ENCODE measurements at places on chromosomes 11 and 22. TPM values are rescaled to one million over a fixed set of nuclear protein-coding genes. Genes with fewer than 3 reads are reported as not detected.
A peak's percentile ranks its signal among the peaks of the same experiment; 100 is the strongest.

DNA sequence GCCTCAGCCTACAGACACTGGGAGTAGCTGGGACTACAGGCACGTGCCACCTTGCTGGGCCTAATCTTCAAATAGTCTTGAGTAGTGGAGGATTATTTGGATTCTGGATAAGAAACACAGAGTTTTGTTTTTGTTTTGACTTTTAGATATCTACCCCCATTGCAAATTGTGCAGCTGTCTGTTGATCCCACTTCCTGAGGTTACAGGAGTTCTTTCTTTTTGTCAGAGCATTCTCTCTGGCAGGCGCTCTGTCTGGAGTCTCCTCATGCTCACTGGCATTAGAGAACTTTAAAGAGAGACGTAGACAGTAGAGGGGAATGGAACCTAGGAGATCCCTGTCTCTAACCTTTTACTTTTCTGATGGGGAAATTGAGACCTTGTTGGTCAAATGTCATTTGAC is 7.8 kb upstream of the ADAMTS8 start:
- no peak for DNase-seq

The KIAA1671 gene
- polyA plus RNA-seq: 5.0 TPM

DNA sequence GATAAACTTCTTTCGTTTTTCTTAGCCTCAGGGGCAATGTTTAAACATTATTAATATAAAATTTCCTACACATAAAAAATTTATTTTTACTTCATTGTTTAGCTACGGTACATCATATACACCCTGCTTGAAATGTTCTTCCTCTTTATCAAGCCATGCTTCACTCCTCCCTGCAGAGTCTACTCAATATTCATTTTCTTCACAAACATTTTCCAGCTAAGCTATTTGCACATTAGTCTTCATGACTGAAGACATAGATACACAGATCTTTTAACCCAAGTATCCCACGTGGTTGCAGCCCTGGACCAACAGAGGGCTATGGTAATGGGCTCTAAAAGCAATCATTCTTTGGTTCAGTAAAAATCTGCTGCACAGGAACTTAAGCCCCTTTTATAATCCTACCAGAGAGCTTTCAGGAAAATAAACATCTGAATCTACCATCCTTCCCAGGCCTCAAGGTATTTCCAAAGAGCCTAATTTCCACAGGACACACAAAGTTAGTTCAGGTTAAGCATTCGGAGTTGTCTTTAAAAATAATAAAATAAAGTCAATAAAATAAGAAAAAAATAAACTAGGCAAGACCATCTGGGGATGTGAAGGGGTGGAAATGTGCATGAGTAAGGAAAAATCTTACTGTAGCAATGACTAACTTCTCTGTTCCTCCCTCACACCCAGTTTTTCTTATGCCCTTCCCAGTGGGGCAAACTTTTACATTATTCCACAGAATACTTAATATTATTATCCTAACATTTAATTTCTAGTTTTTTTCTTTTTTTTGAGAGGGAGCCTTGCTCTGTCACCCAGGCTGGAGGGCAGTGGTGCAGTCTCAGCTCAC is 21.6 kb upstream of the OR6X1 start:
- DNase-seq: no peak

- DNase-seq: no peak
Observed at GRCh38 chr22:31637891-31638618, 24.0 kb downstream of the PISD start.

DNA sequence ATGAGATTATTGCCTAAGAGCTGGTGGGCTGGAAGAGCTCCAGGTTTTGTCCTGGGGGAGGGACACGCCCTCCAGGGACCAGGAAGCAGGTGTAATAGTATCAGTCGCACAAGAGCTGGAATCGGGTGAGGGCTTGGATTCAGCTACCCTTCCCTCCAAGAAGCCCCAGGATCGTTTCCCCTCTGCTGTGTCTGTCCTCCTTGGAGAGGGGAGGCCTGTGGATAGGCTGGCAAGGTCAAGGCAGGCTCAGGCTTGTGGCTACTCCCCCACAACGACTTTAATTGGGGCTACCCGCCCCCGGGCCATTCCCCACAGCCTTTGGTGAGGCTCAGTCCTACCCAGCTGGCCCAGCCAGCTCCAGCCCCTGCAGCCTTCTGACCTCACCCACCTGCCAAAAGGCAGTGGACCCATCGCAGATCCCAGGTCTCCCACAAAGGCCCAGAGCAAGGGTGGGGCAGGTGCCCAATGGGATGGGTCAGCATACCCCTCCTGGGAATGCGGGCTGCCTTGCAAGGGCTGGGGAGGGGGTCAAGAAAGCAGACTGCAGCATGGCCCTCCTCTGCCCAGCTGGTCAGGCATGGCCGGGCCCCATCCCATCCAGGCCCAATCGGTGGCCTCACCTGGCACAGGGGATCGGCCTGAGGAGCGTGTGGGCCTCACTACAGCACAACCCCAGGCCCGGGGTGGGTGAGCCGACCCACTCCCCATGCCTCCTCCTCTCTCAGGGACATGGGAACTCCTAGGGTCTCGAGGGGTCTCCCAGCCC is 1.0 kb downstream of the CTSD start:
- peak; percentile 54 for DNase-seq

GRCh38 chr11:29914203-29914930 is 102.5 kb downstream of the KCNA4 start:
- no peak for DNase-seq

DNA sequence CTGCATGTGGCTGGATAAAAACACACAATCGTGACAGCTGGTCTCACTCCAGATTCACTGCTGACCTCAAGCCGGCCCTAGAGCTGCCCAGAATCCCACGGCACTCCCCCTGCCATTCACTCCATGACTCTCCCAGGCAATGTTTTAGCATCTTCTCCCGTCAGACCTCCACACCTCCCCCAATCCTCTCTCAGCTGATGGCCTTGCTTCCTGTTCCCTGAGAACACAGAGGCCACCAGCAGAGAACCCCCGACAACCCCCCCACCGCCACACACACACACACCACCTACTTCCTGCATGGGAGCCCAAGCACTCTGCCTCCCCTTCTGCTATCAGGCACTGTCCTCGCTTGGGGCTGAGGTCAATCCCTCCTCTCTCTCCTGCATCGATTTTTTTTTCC is 9.3 kb downstream of the TNKS1BP1 start:
- DNase-seq: no peak

The VPREB3 gene
- polyA plus RNA-seq: 0.61 TPM

The HBB gene
- not detected for polyA plus RNA-seq

GRCh38 chr11:101955701-101956100 is 39.4 kb upstream of the ANGPTL5 start:
- no peak for DNase-seq

DNA sequence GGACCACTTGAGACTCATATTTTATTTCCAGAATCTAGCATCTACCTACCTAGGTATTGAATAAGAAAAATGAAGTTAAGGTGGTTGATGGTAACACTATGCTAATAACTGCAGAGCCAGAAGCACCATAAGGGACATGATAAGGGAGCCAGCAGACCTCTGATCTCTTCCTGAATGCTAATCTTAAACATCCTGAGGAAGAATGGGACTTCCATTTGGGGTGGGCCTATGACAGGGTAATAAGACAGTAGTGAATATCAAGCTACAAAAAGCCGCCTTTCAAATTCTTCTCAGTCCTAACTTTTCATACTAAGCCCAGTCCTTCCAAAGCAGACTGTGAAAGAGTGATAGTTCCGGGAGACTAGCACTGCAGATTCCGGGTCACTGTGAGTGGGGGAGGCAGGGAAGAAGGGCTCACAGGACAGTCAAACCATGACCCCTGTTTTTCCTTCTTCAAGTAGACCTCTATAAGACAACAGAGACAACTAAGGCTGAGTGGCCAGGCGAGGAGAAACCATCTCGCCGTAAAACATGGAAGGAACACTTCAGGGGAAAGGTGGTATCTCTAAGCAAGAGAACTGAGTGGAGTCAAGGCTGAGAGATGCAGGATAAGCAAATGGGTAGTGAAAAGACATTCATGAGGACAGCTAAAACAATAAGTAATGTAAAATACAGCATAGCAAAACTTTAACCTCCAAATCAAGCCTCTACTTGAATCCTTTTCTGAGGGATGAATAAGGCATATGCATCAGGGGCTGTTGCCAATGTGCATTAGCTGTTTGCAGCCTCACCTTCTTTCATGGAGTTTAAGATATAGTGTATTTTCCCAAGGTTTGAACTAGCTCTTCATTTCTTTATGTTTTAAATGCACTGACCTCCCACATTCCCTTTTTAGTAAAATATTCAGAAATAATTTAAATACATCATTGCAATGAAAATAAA is 2.1 kb downstream of the HBB start:
- DNase-seq: no peak

- DNase-seq: no peak
Observed at GRCh38 chr22:35306350-35306967, 6.8 kb downstream of the TOM1 start.

GRCh38 chr11:117851852-117852251 is 24.6 kb downstream of the FXYD6 start:
- DNase-seq: no peak

The P2RY6 gene
- 9.1 TPM for polyA plus RNA-seq

- no peak for DNase-seq
Observed at GRCh38 chr22:19812910-19813309, 41.8 kb downstream of the GNB1L start.

The OR4C46 gene
- polyA plus RNA-seq: not detected

DNA sequence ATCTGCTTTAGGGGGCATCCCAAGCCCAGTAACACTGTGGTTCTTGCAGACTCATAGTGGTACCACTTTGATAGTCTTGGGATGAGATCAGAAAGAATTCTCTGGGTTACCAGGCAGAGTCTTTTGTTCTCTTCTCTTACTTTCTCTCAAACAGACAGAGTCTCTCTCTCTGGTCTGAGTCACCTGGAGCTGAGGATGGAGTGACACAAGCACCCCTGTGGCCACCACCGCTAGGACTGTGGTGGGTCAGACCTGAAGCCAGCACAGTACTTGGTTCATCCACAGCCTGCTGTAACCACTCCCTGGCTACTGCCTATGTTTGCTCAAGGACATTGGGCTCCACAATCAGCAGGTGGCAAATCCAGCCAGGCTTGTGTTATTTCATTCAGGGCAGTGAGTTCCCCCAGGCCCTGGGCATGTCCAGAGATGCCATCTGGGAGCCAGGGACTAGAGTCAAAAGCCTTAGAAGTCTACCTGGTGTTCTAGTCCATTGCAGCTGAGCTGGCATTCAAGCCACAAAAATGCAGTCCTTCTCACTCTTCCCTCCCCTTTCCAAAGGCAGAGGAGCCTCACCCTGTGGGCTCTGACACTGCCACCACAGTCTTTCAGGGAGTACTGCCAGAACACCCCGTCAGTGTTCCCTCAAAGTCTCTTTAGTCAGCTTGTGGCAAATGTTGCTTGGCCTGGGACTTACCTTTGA is 29.9 kb downstream of the ENDOD1 start:
- DNase-seq: no peak

GRCh38 chr22:42065438-42066125 is 5.0 kb downstream of the NAGA start:
- no peak for DNase-seq

- DNase-seq: no peak
Observed at GRCh38 chr22:23234409-23235161, 54.3 kb downstream of the BCR start.

The ISX gene
- polyA plus RNA-seq: not detected

The LTBP3 gene
- 134 TPM for polyA plus RNA-seq

The TCN2 gene
- 3.8 TPM for polyA plus RNA-seq

The MPEG1 gene
- not detected for polyA plus RNA-seq

DNA sequence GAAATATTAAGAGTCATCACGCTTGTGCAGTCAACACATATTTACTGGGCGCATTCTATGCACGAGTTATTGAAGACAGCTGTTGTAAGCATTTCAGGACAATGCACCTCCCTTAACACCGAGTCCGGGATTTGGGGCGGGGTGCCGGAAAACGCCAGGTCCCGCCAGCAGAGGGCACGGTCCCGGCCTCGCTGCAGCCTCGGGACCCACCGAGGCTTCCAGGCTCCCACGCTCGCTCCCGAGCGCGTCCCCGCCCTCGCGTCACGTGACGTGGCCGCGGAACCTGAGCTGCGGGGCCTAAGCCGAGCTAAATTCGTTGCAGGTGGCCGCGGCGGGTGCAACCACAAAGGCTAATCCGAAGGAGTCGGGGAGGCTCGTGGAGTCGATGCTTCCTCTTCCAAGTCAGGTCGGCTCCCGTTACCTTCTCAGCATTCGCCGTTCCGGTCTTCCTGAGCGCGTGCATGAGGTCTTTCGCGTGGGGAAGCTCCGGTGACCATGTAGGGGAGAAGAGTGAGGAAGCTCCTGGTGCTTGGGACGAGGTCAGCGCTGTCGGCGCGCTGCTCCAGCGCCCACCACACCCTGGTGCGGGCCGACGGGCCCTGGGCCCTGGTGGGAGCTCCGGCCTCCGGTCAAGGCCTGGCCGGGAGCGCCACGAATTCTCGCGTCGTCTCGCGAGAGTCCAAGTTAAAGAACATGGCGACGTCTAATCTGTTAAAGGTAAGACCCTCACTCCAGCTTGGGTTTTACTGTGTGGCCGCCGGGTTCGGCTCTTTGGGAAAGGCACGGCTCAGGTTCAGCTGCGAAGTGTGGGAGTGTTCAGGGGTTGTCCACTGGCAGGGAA is at the start of gene CUL5:
Gene CUL5 (plus strand): TSS at position 243 of the 841 bp plus-strand sequence. CDS start 451 bp downstream, at position 694.
- DNase-seq: peak; percentile 67

GRCh38 chr11:10377183-10377582 is 72.3 kb downstream of the ADM start:
- DNase-seq: no peak

- DNase-seq: no peak
Observed at GRCh38 chr11:127678631-127679030, 678.1 kb upstream of the KIRREL3 start.

GRCh38 chr11:115503886-115504275 is 334 bp downstream of the CADM1 start:
- DNase-seq: no peak

DNA sequence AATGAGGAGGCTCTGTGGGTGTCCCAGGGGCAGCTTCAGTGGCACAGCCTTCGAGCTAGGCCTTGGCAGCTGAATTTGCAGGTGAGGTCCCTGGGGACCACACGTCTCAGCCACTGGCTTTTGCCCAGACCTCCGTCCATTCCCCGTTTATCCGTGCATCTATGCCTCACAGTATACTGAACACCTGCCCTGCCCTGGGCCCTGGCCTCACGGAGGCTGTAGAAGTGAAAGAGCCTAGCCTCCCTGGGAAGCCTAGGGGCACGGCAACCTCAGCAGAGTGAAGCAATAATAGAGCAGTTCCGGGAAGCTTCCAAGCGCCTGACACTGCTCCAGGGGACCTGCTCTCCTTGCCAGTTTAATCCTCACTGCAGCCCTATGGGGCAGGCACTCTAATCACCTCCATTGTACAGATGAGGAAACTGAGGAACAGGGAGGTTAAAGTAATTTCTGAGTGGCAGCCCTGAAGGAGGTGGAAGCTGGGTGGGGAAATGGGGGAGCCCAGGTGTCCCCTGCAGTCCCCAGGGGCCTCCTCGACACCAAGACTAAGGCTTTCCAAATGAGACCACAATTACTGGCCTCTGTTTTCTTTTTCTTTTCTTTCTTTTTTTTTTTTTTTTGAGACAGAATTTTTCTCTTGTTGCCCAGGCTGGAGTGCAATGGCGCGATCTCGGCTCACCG is 2.7 kb upstream of the NFAM1 start:
- DNase-seq: no peak
